ENCODE measurements at places on chromosomes 11 and 22. TPM values are rescaled to one million over a fixed set of nuclear protein-coding genes. Genes with fewer than 3 reads are reported as not detected.

The TEF gene
- total RNA-seq: 21.1 TPM

The EFCAB6 gene
- 3.8 TPM for total RNA-seq

The GNG3 gene
- 0.67 TPM for total RNA-seq

The CADM1 gene
- total RNA-seq: 126 TPM

The CASP5 gene
- not detected for total RNA-seq

The THAP12 gene
- total RNA-seq: 25.9 TPM

The MMP12 gene
- not detected for total RNA-seq

The OR10G4 gene
- not detected for total RNA-seq

Measured in cardiac muscle cell (in vitro differentiated cells and primary cell).